ENCODE measurements at places on chromosomes 6 and 20.

DNA sequence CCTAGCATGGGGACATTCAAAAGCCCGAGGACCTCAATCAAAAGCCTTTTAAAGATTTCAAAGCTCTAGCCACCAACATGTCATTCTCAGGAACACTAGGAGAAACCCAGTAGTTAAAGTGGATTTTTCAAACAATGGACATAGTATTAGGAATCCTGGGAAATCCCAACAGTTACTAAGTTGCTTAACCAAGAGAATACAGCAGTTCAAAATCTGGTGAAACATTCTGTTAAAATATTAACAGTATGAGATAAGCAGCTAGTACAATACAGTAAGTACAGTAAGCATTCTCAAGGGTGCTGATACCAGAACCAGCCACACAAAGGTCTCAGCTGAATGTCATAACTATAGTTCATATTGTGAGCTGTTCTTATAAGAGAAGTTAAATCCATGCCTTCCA is 68.6 kb downstream of the CDK19 start:
- no peak for DNase-seq

- no peak for DNase-seq
These were observed 85.6 kb upstream of the EMILIN3 start for GRCh38 chr20:41452226-41452625.

GRCh38 chr6:53347921-53348370 is 804 bp downstream of the ELOVL5 start:
- no peak for DNase-seq

- no peak for DNase-seq
These were observed 228.3 kb upstream of the PRND start for GRCh38 chr20:4493386-4493785.

DNA sequence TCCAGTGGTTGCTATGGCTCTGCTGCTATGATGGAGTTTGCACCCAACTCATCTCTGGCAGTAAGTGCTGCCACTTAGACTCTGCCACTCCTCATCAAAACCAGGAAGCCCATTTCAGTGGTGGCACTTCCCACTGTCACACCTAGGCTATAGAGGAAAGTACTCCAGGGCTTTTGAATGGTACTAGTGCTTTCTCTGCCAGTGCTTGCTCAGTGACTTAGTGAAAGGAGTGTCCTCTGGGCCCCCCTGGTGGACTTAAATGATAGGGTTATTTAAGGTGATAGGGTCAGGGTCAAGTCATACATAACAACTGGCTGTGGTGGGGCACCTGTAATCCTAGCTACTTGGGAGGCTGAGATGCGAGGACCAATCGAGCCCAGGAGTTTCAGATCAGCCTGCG is 22.8 kb downstream of the FITM2 start:
- DNase-seq: no peak

DNA sequence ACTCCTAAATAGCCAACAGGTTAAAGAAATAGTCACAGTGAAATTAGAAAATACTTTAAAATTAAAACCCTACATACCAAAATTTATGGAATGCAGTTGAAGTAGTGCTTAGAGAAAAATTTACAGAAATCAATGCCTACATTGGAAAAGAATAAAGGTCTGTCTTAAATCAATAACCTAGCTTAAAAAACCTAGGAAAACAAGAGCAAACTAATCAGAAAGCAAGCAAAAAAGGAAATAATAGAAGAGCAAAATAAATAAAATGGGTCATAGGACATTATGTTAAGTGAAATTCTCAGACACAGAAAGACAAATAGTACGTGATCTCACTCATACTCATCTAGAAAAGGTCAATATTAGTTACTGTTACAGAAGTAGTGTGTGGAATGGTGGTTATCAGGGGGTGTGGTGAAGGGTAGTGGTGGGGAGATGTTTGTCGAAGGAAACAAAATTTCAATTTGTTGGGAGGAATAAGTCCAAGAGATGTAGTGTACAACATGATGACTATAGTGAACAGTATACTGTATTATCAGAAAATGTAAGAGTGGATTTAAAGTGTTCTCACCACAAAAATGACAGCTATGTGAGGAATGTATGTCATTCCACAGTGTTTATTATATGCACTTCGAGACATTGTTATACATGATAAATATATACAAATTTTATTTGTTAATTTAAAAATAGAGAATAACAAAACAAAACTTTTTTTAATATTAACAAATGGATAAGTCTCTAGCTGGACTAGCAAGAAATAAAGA is 423.6 kb downstream of the CDH26 start:
- DNase-seq: no peak

DNA sequence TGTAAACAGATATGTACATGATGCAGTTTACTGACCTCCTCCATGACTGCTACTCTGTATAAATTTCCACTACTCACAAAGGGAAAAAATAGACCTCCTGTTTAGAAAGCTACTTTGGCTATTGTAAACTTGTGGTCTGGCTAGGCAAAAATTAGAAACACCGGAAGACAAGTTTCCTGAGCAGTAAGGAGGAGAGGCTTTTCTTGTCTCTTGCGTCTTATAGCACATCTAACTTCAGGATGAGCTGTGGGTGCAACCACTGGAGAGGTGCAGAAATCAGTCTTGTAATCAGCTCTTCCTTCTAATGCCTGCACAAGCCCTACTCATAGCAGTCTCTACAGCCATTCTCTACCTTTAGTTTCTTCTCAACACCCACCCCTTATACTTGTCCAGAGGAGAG is 296.5 kb upstream of the SLC35B3 start:
- DNase-seq: no peak

DNA sequence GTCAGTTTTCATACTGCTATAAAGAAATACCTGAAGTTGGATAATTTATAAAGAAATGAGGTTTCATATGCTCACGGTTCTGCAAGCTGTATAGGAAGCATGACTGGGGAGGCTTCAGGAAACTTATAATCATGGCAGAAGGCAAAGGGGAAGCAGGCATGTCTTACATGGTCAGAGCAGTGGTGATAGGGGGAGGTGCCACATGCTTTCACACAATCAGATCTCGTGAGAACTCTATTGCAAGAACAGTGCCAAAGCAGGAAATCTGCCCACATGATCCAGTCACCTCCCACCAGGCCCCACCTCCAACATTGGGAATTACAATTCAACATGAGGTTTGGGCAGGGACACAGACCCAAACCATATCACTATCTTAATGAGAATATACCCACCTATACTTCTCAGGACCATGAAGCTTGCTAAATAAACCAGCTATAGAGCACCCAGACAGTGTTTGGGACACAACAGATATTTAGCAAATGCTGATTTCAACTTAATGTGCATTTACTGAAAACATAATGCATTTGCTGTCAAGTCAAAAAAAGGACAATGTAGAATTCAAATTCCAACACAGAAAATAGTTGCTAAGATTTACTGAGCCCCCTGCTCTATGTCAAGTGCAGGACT is 63.8 kb downstream of the TNFRSF21 start:
- DNase-seq: no peak

GRCh38 chr20:7841971-7842310 is 98.3 kb downstream of the HAO1 start:
- DNase-seq: no peak

DNA sequence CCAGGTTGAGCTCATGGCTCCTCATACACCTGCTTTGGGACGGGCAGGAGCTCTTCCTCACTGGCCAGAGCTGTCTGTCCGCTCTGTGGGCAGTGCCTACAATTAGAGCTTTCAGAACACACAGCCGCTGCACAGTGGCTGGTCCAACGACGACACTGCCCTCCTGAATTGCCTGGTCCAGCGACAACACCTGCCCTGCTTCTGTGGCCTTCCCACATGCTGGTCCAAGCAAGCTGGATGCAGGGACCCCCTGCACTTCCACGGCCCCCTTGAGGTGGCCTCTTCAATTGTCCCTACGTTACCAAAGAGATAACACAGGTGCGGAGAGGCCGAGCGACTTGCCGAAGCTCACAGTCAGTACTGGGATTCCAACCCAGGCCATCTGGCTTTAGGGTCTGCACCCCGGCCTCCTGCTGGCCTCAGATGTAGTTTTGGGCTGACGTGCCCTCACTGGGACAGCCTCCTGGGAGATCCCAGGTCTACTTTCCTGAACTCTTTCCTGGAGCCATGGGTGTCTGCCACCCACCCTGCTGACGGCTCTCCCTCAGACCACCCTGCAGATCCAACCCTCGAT is 1.4 kb upstream of the CHRNA4 start:
- DNase-seq: no peak

DNA sequence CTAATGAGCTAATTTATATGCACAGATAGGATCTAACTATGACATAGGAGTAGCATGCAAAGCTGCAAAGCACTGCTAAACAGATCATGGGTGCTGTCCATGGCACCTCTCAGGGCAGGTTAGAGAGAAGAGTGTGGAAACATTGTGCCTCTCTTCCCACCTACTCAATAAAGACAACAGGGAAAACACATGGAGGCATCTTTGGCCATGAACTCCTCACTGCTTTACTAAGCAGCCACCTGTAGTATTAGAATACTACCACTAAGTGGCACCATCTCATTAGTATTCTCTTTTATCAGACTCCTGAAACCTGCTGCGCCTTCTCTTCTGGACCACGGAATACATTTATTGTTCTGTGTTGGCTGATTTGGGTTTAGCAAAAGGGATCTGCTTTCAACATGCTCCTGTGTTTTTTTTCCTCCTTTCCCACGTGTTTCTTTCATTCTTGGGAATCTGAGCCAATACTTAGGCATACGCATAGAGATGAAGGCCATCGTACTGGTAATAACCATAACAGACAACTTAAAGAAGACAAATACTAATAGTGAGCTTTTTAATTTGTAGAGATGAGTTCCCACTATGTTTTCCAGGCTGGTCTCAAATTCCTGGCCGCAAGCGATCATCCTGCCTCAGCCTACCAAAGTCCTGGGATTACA is 9.4 kb upstream of the HDDC2 start:
- DNase-seq: peak; percentile 17

GRCh38 chr6:150887978-150888563 is 22.6 kb downstream of the MTHFD1L start:
- no peak for DNase-seq

DNA sequence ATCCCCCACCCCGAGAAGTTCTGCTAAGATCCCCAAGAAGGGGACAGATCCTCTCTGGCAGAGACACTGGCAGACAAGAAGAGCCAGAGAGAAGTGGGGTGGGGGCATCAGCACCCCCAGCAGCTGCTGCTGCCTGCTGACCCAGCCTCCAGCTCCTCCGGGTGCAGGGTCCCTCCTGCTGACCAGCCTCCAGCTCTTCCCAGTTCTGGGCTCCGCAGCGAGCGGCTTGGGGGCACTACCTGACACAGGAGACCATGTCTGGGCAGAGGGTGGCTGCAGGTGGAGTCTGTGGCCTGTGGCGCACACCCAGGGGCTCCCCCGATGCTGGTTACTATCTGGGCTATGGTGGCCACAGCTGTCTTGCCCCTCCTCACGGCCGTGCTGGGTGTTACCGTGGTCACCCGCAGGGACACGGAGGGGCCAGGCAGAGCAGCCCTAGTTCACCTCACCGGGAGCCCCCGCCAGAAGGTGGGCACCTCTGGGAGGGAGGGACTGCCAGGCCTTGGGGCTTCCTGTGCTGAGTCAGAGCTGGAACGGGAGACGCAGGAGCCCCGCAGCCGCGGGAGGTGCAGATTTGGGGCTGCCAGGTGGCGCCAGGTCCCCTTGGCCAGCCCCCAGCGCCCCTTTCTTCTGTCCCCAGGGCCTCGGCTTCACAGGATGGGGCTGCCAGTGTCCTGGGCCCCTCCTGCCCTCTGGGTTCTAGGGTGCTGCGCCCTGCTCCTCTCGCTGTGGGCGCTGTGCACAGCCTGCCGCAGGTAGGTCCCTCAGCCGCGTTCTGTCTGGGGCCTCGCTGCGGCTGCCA is 630 bp downstream of the LIME1 start:
- no peak for DNase-seq

GRCh38 chr20:15485519-15485918 is 1087.7 kb downstream of the KIF16B start:
- DNase-seq: no peak

- no peak for DNase-seq
These were observed 8.6 kb downstream of the DIDO1 start for GRCh38 chr20:62917720-62918119.

DNA sequence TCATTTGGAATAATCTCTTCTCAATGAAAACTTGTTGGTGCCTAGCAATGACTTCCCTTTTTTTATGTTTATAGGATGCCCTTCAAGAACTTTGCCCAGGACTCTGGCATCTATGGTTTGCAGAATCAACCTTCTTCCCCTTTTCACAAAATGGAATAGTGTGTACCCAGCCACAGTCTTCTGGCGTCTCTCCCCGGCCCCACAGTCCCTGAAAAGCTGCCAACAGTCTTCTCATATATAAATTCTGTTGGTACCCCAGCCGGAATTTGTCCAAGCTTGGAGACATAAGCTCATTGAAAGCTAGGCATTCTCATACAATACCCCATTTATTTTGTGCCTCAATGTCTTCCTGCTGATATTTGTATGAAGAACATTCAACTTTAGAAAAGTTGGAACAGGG is 26.4 kb upstream of the MCM3 start:
- DNase-seq: no peak

DNA sequence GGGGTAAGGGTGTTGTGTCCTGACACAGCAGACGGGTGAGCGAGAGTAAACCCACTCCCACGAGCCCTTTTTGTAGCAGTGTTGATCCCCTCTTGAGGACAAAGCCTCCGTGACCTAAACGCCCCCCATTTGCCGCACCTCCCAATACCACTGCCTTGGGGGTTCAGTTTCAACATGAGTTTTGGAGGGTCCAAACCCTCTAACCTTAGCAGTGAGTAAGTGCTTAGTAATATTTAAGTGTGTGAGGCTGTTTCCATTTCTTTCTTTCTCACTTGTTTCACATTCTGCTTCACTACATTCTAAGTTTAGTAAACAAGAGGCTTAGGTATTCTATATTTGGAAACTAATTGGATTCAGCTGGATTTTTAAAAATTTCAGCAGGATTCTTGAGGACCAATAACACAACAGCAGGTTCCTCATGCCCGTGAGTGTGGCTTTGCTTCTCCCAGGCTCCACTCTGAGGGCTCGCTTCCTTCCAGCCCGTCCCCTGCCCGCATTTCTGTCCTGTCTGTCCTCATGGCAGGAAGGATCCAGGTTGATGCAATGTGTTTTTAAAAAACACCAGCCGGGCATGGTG is 41.2 kb downstream of the SNX9 start:
- no peak for DNase-seq

Data from iPS DF 19.7 (cell line).